Effector CD8-positive, alpha-beta T cell (primary cell): ENCODE measurements at places on chromosomes 3 and 15.

GRCh38 chr15:83462953-83463433 is 15.9 kb downstream of the SH3GL3 start:
- DNase-seq: no peak

DNA sequence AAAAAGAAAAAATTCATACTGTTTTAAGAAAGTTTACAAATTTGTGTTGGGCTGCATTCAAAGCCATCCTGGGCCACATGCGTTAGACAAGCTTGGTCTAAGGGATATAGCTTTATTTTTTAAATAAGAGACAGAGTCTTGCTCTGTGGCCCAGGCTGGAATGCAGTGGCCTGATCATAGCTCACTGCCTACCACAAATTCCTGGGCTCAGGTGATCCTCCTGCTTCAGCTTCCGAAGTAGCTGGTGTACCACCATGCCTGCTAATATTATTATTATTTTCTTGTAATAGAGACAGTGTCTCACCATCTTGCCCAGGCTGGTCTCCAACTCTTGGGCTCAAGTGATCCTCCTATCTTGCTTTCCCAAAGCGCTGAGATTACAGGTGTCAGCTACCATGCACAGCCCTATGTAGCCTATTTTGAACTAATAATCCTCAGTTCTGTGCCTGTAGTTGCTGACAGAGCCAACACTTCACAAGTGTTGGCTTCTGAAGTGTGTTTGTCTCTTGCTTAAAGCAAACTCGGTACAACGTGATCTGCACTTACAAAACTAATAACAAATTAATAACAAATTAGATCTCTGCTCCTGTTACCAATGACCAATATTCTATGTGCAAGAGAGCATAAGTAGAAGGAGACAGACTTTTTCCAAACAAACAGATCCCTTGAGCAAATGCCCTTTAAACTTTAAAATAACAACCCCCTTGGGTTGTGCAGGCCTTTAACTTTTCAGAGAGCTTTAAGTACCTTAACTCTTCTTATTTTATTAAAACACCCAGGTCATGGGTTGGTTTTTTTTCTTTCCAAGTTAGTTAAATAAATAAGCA is 135.2 kb downstream of the VGLL4 start:
- DNase-seq: no peak

GRCh38 chr3:157147099-157147803 is 12.7 kb downstream of the CCNL1 start:
- DNase-seq: no peak

- DNase-seq: no peak
These were observed 60.2 kb downstream of the NUP210 start for GRCh38 chr3:13359916-13360315.

DNA sequence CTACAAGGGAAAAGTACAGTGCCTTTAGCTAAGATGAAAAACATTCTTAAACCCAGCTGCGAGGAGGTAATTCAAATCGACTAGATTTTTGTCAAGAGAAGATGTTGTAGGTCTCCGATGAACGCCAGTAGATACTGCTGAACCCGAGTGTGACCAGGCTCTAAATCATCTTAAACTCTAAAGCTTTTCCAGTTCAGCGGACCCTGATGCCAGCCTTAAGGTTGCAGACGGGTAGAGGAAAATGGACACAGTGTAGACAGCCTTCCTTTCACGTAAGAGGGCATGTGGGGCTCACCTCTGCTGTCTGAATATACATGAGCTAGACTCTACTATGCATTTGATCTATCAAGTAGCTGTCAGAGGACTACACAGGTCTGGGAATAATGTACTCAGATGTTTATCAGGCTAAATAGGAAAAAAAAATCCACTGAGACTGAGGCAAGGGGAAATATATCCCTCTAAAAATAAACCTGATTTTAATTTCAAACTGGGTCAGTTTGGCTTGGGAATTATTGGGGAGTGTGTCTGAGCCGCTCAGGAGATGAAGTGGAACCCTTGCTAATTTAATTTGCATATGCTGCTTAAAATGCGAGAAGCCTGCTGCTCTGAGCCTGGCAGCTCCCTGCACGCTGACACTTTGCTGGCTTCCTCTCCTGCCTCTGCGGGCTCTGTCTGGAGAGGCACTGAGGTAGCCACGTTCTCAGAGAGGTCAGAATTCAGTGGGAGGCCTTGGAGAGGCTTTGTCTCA is 151.9 kb downstream of the CADPS start:
- DNase-seq: no peak

DNA sequence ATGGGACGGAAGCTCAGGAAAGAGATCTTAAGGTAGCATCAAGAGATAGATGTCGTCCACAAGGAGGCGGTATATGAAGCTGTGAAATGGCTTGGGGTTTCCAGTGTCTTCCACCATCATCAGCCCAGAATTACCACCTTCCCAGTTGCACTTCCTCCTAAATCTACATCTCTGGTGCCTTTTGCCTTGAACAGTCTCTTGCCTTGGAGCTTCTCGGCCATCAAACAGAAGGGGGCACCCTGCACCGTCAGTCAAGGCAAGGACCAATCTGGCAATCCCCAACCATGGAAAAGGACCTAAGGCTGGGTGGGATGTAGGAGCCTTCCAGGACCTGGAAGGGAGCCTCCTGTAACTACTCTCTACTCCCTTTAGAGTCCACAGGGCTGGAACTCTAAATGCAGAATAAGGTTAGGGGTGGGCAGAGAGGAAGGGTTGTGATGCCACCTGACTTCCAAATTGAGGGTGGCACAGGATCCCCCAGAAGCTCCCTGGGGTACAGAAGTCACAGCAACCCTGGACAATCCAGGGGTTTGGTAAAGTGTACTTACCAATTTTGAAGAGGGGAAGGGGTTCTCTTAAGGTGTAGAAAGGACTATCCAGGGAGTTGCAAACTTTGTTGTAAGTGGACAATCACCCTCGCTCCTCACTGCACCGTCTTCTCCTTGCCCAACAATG is 1.0 kb upstream of the RYR3 start:
- DNase-seq: no peak

GRCh38 chr3:17553080-17553479 is 189.4 kb downstream of the TBC1D5 start:
- DNase-seq: no peak

- DNase-seq: no peak
These were observed 41.3 kb downstream of the TXNRD3 start for GRCh38 chr3:126613479-126614188.

DNA sequence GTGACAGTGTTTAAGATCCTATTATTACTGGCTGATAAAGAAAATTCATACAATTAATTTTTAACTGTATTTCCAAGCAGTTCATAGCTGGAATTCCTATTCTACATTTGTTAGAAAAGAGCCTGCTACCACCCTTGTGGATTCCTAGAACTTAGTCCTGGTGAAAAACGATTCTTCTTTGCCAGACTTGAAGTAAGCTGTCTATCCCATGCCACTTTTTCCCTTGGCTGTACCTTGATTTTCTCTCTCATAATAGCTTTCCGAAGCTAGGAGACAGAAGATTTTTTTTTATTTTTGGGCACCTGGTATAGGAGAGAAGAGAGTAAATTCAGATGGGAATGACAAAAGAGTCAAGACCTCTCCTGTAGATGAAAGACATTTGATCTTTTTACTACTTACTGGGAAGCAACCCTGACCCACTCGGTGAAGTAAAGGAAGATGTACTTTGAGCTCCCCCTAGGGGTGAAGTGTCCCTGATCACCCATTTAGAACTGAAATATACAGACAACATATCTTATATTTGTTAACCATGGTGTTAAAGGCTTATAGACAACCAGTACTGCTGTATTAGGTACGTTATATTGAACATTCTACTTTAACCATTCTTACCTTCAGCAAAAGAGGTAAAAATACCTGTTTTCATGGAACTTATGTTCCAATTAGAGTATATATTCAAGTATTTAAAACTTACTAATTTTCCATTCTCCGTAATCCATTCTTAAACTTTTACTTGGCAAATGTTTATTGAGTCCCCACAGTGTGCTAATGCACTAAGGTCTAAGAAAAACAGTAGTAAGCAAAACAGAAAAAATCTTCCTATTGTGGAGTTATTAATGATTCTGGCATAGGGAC is 36.2 kb upstream of the C3orf38 start:
- peak; percentile 21 for DNase-seq

DNA sequence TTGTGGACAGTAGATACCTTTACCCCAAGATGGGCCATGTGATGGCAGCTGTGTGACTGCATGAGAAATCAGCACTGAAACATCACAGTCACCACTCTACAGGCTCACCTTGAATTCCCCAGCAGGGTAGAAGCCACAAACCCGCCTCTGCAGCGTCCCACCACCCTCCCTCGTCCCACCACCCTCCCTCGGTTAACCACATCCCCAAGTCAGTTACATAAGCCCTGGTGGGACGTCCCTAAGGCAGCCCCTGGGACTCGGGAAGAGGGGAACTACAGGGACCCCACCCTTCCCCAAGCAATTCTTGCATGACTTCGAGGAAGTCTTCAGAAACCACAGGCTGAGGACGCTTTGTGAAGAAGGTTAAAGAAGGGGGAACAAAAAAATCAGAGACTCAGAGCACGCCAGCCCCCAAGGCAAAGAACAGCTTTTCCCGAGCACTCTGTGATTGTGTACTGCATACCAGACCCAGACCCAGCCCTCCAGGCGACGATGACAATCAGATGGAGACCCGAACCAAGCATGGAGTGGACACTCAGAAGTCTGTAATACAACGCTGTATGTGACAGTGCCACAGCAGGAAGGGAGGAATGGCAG is 60.5 kb downstream of the SH3BP5 start:
- peak; percentile 68 for DNase-seq
